ENCODE measurements at places on chromosomes 4 and X. TPM values are rescaled to one million over a fixed set of nuclear protein-coding genes. Genes with fewer than 3 reads are reported as not detected.

Gene PASD1
- total RNA-seq = not detected

DNA sequence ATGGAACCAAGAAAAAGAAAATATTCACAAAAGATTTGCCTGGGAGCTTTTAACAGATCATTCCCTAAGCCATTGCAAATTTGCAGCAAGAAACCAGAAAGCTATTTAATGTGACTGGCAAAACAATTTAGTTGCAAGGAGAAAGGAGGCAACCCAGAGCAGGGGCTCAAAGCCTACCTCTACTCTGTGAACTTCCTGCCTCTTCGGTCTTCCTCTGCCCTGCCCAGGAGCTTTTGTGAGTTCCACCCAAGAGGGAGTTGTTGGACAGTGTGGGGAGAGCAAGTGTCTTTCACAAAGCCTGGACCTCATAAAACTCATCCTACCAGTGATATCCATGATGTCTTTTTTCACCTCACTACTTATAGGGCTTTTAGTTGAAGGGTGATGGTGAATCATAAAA is 107.4 kb downstream of the AFF1 start:
- DNase-seq = no peak

DNA sequence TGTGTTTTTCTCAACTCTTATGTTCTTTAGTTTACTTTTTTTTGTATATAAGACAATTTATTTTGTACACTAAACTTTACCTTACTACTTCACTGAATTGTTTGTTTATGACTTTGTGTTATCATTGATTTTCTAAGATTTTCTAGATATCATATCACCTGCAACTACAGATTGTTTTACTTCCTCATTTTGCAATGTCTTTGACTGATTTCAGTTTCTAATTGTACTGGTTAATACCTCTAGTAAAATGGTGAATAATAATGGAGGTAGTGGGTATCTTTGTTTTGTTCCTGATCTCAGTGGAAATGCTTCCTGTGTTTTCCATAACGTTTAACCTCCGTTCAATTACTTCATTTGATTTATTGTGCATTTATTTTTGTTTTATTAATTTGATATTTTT is 490.2 kb downstream of the TLL1 start:
- no peak for DNase-seq

- no peak for DNase-seq
Observed at GRCh38 chr4:40856277-40856839, 106.6 kb downstream of the NSUN7 start.

GRCh38 chr4:175562542-175562941 is 249.5 kb downstream of the GPM6A start:
- no peak for DNase-seq

DNA sequence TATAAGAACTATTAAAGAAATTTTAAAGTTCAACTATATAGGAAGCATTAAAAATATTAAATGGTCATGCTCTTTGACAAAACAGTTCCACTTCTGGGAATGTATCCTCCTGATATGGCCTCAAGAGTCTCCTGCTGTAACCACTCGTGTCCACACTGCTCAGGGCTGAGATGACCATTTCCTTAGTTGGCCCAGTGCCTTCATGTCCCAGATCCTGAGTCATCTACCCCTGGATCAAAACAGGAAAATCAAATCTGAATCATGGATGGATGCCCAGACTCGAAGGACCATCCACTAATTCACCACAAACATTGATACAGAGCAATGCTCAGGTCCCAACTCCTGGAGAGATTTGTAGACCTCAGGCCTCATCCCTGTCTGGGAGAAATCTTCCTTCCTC is 44.7 kb downstream of the GPRASP3 start:
- no peak for DNase-seq

DNA sequence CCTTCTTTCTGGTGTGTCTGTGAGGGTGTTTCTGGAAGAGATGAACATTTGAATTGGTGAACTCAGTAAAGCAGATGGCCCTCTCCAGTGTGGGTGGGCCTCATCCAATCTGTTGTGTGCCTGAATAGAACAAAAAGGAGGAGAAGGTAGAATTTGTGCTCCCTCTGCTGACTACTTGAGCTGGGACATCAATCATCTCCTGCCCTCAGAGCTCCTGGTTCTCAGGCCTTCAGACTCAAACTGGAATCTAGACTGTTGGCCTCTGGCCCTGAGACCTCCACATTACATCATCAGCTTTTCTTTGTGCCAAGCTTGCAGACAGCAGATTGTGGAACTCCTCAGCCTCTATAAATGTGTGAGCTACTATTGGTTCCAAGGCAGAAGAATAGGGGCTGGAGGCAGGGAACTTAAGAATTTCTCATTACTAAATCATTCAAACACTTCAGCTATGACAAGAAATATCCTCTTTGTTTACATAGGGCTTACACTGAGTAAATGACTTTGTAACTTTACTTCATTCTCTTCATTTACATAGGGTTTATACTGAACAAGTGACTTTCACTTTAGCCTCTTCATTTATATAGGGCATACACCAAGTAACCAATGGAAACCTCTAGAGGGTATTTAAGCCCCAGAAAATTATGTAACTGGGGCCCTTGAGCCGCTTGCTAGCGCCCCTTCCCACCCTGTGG is 86.9 kb upstream of the NWD2 start:
- DNase-seq = no peak

DNA sequence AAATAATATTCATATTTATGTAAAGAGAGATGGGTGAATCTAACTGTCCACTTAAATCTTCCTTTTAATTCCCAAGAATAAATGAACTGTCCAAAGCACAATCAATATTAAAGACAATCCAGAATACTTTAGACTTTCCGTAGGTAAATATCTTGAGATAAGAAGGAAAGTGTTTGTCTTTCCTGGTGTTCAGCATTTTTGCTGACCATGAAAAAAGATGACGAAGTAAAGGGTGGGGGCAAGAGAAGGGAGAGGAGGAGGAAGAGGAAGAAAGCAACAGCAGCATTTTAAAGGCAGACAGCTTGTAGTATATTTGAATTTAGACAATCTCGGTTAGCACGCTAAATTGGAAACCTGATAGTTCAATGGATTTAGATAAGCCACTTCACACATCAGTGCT is 498.2 kb downstream of the KCNIP4 start:
- DNase-seq = no peak

DNA sequence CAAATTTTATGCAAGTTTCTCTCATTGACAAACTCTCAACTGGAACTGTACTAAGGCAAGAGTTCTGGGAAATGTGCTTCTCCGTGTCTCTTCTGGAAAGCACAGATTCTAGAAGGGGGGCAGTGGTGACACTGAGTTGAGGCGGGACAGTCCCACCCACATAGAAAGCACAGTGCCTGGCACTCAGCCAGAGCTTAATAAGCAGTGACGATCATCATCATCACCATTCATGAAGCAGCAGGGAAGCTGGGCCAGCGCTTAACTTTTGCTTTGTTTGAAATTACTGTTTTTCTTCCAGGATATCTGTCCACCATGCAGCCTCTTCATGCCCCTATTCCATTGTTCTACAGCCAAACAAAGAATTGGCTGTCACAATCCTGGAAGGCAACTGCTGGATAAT is 60.3 kb downstream of the BEND2 start:
- no peak for DNase-seq

DNA sequence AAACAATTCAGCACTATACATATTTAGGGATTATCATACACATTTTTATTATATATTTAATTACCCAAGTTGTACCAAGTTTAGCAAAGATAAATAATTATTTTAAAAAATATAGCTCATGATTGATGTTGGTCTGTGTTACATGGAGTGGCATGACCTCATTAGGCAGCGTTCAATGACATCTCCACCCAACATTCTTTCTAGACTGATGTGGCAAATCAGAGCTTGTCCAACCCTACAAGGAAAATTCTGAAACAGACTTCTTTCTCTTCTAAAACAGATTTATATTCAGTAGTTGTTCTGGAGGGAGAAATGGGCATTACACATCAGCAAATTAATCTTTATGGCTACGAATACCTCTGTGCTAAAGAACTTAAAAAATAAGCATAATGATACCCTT is 189.7 kb downstream of the PDGFC start:
- DNase-seq = no peak
